ENCODE measurements at places on chromosomes 7 and 10.
A peak's percentile ranks its signal among the peaks of the same experiment; 100 is the strongest.

DNA sequence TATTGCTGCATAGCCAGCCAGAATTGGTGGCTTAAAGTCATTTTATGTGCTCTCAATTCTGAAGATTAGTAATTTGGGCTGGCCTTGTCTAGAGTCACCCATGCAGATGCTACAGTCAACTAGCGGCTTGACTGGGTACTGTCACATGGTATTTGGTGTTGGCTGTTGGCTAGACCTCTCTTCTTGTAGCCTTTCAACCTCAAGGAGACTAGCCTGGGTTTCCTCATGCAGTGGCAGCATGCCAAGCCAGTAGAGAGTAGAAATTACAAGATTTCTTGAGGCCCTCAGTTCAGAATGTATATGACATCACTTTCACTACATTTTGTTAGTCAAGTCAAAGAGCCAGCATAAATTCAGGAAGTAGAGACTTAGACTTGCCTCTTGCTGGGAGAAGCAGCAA lies 3.7 kb upstream of the ZNF800 start:
- DNase-seq: no peak

GRCh38 chr7:66088861-66089838 lies 13.5 kb downstream of the ASL start:
- no peak for DNase-seq

GRCh38 chr10:29238523-29239135 lies 50.2 kb upstream of the LYZL1 start:
- DNase-seq: no peak

DNA sequence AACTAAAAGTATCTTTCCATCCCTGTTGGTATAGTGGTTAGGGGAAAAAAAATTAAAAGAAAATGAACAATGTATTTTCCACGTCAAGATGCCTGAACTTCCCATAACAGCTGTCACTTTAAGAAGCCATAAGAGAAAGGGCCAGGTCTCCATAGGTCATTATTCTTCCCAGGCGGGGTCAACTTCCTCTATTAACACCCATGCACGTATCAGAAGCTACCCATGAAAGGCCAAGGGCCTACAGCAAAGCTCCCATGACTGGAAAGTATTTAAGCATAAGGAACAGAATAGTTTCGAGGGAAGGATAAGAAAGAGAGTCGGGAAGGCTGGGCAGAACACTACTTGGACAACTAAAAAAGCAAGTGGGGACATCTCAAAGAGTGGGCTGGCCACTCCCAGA lies 40.1 kb downstream of the RBM28 start:
- no peak for DNase-seq

DNA sequence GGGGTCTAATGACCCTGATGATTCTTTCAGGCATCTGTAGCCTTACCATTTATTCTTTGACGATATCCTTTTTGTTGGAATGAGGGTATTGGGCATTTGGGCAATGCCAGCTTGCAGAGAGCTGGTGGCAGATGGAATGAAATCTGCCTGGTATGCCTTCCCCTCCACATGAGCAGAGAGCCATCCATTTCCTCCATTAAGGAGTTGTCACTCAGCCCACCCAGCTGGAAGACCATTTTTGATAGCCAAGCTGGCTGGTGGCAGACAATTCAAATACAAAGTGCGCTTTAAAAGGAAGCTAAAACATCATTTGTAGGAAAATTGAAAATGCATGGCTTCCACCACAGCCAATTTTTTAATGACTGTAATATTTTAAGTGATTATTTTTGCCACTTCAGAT lies 240.1 kb upstream of the SLC26A5 start:
- DNase-seq: no peak

DNA sequence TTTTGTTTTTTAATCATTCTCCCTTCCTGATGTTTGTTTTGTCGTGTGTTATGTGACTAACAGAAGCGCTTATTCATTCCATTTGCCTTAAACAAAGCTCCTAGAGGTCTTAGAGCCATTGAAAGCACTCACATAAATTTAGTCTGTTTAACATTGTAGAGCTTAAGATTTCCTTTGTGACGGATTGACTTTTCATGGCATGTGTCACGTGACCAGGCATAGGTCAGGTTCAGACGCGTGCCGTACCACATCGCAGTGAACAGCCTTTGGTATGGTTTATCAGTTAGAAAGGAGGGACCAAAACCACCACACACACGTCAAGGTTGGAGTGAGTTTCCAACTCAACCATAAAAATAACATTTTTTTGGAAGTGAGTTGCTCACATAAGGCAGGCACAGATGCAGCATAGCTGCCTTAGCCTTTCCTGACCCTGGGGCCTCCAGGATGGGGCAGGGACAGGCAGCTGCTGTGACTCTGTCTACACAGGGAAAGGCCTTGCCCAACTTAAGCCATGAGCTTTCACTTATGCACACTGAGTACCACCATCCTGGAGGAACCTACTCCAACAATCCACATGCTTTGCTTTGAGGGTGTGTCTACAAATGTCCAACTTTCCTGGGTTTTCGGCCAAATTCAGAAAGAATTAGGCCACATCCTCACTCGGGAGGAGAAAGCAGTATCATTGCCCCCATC lies 55.5 kb downstream of the WDFY4 start:
- no peak for DNase-seq

GRCh38 chr7:6164491-6164890 lies 107.9 kb downstream of the CYTH3 start:
- peak; percentile 52 for DNase-seq

All from nephron progenitor cell (in vitro differentiated cells).